Activated naive CD4-positive, alpha-beta T cell (primary cell): ENCODE measurements at places on chromosomes 11 and 22.

- no peak for DNase-seq
Measured at GRCh38 chr11:128843198-128843785, 23.8 kb downstream of the KCNJ1 start.

DNA sequence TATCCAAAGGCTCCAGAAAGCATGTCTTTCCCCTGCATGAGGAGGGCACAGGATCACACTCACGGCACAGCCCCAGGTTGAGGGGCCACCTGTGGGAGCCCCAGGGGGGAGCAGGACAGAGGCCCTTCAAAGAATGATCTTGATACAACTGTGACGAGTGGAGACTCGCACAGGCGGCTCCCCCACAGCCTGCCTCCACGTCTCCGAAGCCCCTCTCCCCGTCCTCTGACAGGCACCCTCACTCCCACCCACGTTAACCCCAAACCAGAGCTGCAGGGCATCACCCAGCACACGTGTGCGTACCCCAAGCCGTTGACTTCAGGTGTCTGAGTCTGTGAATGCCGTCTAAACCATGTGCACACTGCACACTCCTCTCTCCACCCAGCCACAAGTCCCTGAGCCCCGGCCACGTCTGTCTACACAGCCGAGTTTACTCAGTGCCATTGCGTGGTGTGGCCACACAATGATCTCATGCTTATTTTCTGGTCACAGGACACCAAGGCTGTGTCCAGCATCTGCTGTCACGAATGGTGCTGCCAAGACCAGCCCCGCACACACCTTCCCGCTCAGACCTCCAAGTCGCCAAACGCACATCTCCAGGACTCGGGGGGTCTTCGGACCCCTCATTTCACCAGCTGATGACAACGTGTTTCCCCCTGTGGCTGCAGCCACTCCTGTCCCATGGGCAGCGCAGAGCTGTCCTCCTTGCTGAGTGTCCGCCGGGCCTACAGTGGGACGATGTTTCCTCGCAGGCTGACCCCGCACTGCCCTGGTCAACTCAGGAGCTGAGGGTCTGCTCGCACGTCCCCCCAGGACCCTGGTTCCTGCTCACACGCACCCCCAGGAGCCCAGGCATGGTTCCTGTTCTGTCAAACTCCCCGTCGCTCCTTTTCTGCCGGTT, 251.2 kb downstream of the BRD1 start:
- DNase-seq: no peak

DNA sequence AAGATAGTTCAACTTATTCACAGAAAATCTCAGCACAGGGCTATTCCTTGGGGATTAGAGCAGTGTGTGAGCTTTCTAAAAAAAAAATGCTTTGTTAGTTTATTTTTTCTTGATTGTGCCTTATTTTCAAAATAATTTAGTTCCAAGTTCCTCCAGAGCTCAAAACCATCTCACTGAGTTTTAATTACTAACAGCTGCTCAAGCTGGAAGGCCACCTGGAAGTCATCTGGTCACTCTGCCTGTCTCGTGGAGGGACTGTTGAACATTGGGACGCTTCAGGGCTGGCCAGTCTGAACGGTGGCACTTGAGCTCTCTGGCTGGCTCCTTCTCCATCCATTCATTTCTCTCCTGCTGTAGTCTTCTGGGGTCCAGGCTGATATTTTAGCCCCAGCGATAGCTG, 4.0 kb downstream of the OR51E1 start:
- no peak for DNase-seq

GRCh38 chr11:116043857-116044256, 539.6 kb upstream of the CADM1 start:
- no peak for DNase-seq

DNA sequence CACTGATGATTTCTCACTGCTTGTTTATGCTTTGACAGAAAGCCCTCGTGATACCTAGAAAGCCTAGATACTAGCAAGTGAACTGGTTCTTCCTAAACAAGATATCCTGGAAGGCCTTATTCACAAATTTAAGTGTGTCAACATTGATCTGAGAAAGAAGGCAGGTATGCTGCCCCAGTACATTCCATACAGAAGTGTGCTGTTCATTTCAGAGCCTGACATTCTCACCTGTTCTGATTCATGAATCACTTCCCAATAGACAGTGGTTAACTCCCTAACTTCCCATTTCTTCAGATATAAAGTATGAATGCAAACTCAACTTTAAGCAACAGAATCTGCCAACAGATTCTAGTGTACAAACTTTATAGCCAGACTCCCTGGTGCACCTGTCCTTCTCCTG, 15.5 kb upstream of the RASSF10 start:
- DNase-seq: no peak

GRCh38 chr11:64765851-64766665, 6.3 kb upstream of the PYGM start:
- no peak for DNase-seq

DNA sequence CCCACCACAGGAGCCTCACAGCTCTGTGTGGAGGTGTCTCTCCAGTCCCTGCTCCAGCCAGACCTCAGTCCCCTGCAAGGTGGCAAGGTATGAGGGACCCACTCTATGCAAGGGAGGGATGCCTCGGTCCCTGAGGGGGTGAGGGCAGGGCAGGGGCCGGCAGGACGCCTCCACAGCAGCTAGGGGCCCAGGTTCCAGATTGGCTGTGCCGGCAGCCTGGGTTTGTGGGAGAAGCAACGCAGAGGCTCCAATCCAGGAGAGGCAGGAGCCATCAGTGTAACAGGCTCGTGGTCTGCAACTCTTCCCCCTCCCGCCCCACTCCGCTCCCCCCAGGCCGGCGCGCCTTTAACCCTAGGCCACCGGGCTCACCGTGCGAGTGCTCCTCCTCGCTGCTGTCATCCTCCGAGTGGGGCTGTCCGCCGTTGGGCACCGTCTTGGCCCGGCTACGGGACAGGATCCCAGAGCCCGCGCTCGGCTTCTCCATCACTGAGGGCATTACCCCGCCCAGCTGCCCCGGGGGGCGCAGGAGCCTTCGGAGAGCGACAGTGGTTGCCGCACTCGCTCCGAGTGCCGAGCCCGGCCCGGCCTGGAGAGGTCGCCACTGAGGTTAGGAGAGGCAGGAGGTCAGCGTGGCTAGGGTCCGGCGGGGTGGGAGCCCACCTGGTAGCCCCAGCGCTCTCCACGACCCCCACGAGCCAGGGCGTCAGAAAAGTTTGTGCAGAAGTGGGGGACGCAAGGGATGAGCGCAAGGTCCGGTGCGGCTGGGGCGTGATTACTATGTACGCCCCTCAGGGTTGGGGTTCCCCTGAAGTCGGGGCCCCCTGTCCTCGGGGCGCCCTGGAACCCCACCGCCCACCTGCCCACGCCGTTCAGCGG, 765 bp downstream of the RCOR2 start:
- no peak for DNase-seq

GRCh38 chr11:112296044-112296443, 35.4 kb upstream of the PLET1 start:
- no peak for DNase-seq

DNA sequence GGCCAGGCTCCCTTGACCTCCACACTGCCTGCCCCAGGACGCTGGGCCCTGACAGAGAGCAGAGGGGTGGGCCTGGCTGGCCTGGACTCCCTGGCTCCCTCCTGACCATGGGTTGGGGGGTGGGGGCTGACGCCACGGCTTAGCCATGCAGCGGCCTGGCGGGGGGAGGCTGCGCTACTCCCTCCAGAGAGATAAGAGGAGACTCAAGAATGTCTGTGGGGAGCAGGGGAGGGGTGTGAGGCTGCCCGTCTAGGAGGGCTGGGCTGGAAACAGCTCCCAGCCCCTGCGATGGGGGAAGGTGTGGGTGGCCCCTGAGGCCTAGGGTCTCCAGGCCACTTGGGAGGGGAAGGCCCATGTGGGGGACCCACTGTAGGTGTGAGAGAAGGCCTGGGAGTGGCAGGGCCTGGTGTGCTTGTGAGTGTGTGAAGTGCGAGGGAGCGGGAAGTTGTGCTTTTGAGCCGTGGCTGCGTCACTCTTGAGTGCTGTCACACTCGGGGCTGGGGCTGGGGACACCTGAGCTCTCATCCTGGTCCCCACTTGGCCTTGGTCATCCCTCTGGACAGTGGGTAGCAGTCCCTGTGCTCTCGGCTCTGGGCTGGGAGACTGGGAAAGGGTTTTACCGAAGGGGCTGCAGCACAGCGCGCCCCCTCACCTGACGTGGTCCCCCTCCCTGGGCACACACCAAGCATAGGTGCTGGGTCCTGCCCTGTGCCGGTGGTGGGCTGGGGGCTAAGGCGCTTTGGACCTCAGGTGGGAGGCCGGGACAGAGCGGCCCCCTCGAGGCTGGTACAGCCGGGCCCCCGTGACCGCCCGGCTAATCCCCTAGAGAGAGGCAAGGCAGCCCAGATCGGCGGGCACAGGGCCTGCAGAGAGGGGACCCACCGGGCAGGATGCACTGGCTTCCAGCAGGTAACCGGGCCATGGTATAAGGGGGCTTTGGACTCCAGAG, 2.4 kb downstream of the MYRF start:
- no peak for DNase-seq

DNA sequence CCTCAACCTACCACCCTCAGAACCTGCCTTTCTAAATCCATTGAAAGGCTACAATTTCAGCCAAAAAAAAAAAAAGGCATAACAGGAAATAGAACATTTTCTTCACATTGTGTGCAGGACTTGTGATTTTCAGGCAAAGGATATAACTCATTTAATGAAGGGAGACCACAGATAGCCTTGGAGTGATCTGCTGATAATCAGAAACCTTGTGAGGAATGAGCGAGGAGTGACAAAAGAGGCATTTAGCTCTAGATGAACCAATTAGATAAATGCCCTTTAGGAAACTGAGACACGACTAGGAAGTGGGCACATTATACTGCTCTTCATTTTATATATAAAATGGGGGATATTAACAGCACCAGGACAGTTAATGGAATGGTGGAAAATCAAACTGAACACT, 216.5 kb upstream of the GRIA4 start:
- DNase-seq: no peak

DNA sequence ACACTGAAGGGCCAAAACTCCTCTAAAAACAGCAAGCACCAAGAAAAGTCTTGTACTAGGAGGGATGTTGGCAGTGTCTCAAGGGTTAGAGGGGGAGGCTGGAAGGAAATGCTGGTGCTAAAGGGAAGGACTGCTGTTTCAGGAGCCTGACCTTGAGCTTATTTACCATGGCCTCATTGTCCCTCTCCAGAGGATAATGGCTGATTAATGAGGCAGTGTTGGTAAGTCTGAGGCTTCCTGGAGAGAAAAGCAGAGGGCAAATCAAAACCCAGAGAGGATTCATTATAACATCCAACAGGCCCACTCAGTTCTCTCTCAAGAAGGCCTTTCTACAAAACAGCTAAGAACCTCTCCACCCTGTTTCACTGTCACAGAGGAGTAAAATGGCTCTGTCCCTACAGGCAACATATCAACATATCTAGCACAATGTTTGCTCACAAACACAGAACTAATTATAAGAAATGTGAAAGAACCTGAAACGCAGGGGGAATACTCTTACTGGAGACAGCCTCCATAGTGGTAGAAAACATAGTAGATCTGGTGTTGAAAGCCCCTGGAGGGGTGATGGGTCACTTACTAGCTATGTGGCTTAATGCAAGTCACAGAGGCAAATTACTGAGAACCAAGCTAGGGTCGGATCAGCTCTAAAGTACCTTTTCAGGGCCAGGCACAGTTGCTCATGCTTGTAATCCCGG, 31.4 kb downstream of the NUMA1 start:
- DNase-seq: no peak

GRCh38 chr22:39177456-39177775, 24.9 kb upstream of the CBX7 start:
- no peak for DNase-seq

DNA sequence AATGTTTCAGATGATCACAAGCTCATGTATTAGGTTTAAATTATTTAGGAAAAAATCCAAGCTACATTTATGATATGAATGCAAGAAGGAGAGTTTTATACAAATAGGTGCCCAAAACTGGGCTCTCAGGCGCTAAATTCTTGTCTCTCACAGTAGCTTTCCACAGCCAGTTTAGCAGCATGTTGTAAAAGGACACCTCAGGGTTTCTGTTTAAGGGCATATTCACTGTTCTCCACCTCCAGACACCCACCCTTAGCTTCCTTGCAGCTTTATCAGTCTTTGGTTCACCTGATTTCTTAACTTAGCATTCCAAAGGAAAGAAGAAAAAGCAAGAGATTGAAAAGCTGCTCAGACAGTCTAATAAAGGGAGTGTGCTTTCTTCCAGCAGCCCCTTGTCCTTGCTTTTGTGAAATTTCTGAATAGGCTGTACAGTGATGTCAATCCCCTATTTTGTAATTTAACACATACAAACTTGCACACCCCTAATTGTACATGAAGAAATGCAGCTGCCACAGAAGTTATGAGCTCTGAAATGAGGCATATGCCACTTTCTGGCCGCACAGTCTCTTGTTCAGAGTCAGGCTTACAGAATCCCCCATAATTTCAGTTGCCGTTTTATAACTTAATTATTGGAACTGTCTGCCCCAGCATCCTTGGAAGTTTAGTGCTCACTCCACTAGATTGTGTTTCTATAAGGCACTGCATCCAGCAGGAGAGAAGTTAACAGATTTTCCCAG, 262.1 kb downstream of the DDX10 start:
- DNase-seq: no peak

GRCh38 chr11:66100272-66101065, 30.4 kb downstream of the PACS1 start:
- peak; percentile 47 for DNase-seq

DNA sequence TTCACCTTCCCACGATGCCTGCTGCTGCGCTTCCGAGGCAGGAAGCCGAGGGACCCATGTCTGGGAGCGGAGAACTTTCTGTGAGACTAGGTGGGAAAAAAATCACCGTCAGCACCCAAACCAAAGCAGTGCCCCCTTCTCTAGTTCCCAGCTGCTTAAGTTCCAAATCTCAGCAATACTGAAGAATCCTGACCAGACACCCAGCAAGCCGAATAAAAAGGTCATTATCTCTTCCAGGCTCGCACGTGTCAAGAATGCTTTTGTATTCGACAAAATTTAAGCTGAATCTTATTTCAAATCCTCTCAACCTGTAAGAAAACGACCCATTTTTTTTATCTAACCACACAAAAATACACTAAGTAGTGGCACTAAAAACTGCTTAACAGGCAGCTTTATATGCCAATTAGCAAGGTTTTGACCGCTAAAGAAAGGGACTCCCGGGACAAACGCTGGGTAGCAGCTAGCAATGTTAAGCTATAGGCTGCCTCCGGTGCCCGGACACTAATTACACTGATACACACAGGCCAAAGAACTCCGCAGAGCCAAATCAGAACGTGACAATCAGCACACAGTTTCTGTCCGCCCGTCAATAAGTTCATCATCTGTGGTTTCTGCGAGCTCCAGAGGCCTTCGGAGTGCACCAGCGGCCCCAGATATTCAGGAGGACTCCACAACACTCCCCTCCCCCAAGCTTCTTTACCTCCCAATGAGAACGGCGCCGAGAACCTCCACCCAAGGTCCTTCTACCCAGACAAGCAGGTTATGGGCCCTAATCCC, 728 bp downstream of the RPL3 start:
- DNase-seq: no peak
